ENCODE measurements at places on chromosomes 5 and 9.

- no peak for DNase-seq
Observed at GRCh38 chr5:171630350-171631065, 155.1 kb upstream of the SMIM23 start.

DNA sequence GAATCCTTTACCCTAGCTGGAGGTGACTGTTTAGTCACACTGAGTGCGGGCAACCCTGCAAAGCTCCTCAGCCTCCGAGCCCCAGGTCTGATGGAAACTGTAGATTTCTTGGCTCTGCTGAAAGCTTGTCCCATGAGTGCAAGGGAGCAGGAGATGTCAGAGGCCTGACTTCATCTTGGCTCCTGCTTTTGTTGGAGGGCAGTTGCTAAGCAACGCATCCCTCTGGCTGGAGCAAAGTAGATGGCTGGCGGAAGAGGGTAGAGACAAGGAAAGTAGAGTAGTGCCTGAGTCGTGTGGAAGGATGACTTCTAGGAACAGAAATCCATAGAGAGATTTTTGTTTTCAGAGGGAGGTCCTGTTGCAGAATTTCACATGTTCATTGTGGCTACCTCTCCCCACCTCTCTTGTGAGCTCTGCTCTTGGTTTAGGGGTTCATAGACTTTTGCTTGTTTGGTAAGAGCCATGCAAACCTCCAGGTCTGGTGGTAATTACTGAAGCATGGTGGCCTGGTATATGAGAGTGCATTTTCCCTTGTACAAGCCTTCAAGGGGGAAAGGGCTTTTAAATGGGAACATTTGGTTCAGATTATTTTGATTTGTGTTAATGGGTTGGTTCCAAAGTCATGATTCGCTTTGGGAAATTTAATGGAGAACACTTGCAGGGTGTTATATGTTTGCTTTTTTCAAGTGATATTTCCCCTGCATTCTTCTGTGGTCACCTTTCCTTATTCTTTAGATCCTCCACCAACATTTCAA lies 71.5 kb downstream of the ARHGAP26 start:
- no peak for DNase-seq

GRCh38 chr5:134136221-134136631 lies 21.7 kb downstream of the TCF7 start:
- DNase-seq, result no peak

DNA sequence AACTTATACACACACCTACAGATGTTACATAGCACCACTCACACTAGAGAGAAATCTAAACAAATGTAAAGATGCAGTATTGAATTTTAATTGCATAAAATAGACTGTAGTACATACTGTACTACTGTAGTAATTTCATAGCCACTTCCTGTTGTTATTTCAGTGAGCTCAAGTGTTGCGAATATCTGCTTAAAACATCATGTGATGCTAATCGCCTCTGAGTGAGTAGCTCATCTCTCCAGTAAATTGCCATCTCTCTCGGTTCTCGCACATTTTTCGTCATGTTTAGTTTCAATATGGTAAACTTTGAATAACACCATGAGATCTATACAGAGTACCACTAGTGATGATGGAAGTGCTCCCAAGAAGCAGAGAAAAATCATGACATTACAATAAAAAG lies 22.0 kb upstream of the ARHGEF28 start:
- no peak for DNase-seq

DNA sequence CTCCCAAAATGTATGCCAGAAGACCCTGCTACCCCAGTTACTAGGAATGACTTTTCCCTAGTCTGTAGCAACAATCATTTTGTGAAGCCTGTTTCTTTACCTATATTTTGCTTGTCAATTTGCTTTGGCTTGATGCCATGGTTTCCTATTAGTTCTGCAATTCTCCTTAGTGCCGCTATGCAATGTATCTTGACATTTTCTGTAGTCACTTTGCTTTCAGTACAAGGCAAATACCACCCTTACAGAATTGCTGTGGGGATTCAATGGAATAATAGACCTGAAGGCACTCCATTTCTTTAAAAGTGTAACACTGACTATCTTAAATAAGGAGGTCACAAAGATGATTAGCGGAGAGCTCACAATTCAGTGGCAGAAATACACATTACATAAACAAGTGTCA lies 291.1 kb downstream of the NR2F1-AS1 start:
- DNase-seq, result no peak

GRCh38 chr5:69000216-69000919 lies 93.4 kb upstream of the SLC30A5 start:
- DNase-seq, result no peak

All from amygdala (tissue), 56 donors.